CD4-positive, alpha-beta T cell treated with Interferon alpha-2 for 1 hour (primary cell): ENCODE measurements at places on chromosomes 12 and 14.

DNA sequence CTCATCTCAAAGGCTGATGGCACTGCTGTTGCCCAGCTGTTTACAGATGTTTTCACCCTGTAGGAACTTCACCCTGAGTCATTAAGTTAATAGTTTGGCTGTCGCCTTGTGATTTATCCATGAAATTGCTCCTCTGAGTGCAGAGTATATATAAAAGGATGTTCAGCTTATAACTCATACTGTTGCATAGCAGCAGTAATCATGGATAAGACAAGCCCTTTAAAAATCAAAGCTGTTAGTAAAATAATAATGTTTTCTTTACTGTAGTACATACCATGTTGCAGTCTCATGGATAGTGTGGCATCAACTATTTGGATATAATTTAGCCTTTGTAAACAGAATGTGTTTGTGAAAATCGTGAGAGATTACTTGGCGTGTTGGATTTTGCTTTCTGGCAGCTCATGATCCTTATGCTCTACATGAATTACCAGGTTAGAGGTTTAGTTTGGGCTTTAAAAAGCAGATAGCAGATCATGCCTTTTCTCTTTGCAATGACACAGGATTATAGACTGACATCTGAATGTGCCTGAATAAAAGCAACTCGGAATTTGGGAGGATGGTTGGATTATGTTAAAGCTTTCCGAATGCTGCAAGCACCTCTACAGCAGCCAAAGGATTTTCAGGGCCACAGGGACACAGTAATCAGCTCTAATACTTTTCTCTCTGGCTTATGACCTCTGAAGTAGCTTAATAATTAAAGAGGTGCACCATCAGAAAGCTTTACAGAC, 279.7 kb upstream of the ATP2B1 start:
- no peak for DNase-seq

GRCh38 chr12:51950682-51951198, 759 bp upstream of the ACVR1B start:
- no peak for DNase-seq

DNA sequence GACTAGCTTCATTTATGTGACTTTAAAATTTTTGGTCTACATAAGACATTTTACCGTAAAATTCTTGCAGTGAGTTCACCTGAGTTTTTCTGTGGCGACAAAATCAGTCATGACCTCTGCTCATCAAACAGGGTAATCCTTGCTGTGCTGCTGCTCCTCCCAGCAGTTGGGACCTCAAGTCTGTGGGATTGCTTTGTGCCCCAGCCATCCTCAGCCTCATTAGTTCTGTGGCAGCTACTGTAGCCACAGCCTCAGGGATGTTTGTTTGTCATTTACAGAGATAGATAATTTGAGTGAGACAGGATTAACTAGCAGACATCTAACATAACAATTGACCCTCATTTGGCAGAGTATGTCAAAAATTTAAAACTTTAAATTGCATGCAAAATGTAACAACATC, 357.0 kb downstream of the PCNX1 start:
- DNase-seq, result no peak

GRCh38 chr14:103735815-103736545, 20.4 kb downstream of the ZFYVE21 start:
- DNase-seq, result no peak

DNA sequence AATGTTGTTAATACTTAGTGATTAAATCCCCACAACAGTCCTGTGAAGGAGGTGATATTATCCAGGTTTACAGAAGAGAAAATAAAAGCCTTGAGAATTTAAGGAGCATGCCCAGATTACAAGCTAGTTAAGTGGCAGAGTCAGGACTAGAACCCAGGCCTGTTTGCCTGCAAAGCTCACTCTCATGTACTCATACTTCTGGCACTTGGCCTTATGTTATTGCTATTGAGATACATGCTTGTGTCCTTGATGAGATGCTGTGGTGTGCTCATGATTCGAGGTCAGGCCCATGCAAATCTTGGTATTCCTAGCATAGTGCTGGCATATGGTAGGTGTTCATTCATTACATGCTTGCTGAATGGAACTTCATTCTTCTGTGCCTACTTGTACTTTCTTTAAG, 7.6 kb upstream of the EID3 start:
- DNase-seq, result no peak

DNA sequence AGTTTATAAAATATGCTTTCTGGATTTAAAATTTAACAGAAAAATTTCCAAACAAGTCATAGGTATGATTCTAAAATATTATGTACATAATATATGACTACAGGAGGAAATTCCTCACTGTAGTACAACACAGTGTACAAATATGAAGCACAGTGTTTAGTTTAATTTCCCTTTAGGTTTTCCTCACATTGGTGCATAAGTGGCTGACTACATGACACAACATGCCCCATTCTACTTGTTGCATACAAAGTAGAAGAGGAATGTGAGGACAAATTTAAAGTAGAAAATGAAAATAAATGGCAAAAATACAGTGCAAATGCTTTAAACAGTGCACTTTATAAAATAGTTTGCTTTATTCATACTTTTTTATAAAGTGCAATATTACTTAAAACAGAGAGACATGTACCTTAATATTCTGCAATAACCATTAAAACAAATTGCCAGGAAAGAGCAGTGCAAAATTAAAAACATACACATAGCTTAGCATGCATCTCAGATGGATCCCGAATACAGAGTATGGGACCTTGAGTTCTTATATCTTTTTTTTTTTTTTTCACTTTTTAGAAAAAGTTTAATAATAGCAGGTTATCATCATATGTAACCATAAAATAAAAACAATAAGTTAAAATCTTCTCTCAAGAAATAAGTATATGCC, 54.8 kb upstream of the TTC7B start:
- DNase-seq, result no peak

DNA sequence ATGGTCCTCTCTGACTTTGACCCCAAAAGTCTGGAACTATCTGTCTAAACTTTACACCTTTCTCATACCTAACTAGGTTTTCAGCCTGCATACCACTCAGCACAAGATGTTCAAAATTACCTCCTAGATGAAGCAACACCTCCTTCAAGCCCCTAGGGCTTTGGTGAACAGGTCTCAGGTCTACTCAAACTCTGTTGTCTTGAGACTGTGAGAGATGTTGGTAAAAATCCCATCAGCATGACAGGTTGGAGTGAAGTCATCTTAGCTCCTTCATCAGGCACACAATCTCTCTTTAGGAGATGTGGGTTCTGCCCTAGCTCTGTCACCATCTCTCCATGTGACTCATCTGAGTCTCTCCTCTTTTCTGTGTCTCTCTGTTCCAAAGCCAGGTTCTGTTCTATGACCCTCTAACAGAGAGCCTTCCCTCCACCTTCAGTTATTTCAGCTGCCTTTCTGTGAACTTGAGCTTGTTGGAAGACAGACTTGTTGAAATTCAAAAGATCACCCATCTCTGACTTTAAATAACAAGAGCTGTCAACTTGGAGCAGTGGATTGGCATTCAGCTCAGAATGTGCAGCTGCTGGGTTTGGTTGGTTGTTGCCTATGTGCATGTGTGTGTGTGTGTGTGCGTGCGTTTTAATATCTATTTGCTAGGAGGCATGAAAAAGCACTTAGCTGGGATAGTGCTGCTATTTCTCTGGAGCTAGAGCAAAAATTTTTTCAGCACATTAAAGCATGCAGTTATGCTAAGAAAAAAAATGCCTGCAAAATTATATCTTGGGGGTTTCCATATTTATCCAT, 130.7 kb downstream of the CRACR2A start:
- no peak for DNase-seq

- no peak for DNase-seq
Measured at GRCh38 chr12:71536279-71536938, 96.8 kb downstream of the LGR5 start.

- no peak for DNase-seq
Measured at GRCh38 chr14:79281244-79282152, 929.8 kb downstream of the DIO2 start.

DNA sequence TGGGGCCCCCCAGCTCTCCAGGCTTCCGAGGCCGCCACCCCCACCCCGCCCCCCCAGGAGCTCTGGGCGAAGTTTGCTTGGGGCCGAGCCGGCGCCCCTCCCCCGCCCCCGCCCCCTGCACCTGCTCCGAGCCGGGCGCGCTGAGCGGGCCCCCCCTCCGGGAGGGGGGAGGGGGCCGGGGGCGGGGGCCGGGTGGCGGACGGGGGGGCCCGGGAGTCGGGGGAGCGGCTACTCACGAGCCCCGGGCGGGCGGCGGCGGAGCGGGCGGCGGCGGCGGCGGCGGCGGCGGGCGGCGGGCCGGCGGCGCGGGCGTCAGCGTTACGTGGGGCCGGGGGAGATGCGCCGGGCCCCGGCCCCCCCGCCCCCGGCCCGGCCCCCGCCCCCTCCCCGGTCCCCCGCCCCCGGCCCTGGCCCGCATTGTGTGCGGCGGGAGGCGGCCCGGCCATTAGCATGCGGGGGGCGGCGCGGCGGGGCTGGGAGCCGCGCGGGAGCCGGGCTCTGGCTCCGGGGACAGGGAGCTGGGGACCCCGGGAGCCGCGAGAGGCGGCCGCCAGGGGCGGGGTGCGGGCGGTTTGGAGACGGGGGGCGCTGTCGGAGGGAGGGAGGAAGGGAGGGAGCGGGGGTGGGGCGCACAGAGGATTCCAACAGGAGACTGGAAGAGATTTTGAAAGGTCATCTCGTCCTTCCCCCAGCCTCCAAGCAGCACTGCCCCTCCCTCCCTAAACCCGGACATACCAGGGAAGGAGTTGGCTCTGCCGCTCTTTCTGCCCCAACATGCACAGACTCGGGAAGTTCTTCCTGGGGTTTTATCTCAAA, at the start of gene ZNF219:
ZNF219 (minus strand) TSS at position 580 of the 816 bp plus-strand sequence. CDS start 5,064 bp downstream, outside the sequence.
- DNase-seq, result peak; percentile 63

DNA sequence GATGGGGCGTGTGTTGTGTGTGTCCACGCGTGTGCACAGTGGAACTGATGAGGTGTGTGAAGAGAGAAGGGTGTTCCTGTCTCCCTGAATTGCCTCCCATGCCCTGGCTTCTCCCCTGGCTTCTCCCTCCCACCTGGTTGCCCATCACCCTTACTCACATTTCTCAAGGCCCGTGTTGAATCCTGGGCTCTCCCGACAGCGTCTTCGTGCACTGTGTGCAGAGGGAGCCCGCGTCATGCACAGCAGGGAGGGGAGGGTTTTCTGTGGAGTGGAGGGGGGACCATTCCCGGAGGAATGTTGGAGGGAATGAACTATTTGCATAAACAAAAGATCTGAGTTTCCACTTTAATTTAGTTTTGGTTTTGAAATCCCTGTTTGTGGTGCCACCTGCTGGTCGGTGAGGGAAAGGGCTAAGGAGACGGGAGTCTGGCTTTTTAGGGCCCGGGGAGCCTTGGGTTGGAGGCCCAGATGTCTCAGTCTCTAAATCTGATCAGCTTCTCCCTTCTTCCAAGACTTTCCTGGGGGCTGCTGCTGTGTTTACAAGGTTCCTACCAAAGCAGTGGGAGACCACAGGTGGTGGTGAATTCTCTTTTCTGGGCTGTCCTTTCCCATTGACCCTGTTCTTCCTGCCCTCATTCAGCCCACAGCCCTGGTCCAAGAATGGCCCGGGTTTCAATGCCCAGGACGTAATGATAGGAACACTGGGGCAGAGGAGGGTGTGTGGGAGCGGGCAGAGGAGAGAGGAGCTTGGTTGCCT, at the start of gene C1R:
C1R (minus strand) TSS at position 217 of the 757 bp plus-strand sequence; CDS start at position 160, 57 bp downstream.
- DNase-seq, result peak; percentile 74

DNA sequence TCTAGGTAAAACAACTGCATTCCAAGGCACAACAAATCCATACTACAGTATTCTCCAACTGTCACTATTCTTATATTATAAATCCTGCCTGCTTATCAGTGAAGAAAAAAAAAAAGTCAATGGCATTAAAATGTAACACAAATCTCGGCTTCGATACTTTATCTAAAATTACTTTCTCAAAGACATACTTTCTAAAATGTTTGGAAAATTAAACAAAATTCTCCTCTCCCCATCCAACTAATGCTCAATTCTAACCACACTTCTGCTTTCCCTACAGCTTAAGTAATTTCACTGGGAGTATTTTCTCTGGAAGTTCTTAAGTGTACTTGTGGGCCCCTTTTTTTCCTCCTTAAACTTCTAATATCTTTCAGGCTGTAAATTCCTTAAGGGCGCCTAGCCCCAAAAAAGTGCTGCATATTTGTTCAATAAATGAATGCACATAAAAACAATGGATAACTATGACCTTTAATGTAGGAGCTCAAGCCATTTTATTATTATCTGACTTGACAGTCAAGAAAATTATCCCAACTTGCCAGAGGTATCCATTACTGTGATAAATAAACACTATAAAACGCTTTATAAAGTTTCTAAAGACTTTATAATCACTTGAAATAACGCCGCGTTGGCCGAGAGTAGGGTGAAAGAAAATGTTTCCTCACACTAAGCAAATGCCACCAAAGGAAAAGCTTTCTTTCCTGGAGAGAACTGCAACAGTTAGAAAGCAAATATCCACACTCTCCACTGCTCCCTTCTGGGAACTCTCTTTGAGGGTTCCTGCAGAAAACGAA, 977 bp downstream of the HEATR5A start:
- no peak for DNase-seq

DNA sequence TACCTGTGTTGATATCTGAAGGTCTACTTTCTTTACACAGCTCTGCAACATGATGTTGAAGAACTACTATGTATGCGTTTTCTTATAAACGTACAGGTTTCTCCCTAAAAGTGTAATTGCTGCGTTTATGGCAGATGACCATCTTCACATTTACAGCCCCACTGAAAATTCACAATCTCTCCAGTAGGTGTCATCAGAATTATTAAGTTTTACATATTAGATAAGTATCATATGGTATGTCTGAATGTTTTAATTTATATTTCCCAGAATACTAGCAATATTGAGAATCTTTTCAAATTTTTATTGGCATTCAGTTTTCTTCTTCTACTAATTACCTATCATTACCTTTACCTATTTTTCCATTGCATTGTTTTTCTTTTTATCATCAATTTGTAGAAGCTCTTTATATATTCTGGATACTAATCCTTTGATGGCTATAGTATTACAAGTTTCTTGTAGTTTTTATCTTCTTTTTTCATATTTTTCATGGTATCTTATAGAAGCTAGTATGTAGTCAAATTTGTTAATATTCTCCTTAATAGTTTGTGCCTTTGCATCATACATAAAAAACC, 123.5 kb downstream of the CAPZA3 start:
- no peak for DNase-seq

- no peak for DNase-seq
Measured at GRCh38 chr12:15829949-15830348, 40.8 kb upstream of the EPS8 start.

- DNase-seq, result no peak
Measured at GRCh38 chr12:126233625-126234024, 1168.4 kb downstream of the AACS start.

- no peak for DNase-seq
Measured at GRCh38 chr12:56995930-56996496, 10.3 kb downstream of the ZBTB39 start.

DNA sequence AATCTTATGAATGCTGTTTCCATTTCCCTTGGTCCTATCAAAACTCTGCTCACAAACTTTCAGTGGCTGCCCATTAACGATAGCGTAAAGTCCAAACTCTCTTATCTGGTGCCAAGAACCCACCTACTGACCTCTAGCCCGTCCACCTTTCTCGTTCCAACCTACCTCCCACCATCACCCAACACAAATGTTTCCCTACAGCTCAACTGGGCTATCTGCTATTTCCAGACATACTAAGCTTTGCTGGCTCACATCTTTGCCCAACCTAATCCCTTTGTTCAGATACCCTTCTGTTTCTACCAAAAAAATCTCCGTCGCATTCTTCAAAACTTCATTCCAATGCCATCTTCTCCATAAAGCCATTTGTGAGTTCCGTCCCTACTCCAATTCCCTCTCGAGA, 7.6 kb upstream of the NOP2 start:
- DNase-seq, result no peak
